ENCODE measurements at places on chromosomes 4 and X.
A peak's percentile ranks its signal among the peaks of the same experiment; 100 is the strongest.

GRCh38 chrX:31715675-31716074 is 643.8 kb upstream of the FTHL17 start:
- no peak for DNase-seq

DNA sequence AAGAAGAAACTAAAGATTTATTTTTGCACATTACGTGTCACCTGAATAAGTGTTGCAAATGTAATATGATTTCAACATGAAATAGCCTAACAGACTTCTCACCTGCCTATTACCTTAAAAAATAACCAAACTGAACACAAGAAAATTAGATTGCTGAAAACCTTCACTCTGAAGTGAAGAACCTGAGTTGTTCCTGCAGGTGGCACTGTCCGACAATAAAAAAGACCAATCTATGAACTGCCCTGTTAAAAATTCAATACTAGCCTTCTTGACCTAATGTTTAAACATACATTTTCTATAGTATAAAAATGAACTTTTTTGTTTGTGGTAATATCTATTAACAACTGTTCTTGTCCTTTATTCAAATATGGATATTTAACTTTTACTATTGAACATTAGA is 69.2 kb upstream of the PNPLA4 start:
- peak; percentile 5 for DNase-seq

GRCh38 chrX:96575011-96575410 is 109.6 kb upstream of the DIAPH2 start:
- no peak for DNase-seq

GRCh38 chr4:76951672-76952010 is 2.1 kb downstream of the SEPTIN11 start:
- DNase-seq, result no peak

DNA sequence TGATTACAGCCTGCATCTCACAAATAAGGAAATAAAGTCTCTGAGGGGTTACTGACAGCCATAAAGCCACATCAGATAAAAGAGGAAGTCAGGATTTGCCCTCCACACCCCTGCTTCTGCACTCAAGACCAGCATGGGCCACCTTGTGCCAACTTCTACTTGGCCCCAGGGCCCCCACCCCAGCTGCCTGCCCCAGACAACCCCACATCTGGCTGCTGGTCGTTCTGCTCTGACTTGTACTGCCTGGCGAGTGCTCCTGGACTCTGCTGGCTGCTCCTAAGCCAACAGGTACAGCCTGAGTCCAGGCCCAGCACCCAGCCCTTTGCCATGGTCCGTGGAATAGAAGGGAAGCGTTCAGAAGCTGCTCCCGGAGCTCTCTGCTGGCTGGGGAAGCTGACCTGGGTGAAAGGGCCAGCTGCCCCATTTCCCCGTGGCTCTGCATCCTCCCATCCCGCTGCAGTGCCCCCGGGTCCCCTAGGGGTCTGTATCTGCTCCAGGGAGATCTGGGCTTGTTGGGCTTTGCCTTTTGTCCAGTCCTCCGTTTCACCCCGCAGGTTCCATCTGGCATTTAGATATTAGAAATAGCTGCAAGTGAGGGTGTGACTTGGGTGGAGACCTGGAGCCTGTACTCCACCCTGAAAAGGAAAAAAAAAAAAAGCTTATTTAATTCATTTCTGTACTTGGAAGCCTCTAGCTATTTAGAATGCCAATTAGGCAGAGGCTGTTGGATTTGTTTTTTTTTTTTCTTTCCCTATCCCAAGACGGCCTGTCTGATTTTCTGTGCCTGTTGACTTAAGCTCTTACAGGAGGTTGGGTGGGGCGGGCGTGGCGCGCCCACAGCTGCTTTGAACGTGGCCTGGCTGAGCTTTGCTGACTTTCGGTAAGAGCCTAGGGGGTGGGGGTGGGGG is 194.7 kb downstream of the PTTG2 start:
- DNase-seq, result no peak

- no peak for DNase-seq
Measured at GRCh38 chr4:18366892-18367291, 345.3 kb upstream of the LCORL start.

DNA sequence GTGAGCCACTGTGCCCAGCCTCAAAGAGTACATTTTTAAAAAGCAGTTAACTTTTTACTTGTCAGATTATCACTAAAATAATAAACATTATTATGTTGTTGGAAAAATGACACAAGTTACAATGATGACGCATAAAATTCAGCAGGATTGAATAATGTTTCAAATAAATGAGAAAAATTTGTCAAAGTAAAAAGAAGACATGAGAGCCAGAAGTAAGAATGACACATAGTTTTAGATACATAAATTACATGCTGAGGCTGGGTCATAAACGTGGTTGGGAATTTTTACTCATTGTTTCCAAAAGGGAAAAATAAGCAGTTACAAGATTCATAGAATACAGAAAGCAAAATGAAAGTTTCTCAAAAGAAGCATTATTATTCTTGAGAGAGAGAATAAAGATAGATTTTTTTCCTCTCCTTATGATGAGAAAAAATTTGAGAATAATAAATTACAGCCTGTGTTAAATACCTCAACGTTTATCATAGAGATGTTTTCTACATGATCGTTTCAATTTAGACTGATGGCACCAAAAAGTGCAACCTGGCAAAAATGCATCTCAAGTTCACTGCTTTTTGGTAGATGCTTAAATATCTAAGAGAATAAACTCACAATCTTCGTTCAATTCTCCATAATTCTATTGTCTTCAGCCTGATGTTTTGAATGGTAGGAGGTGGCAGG is 40.4 kb downstream of the GUCY1B1 start:
- no peak for DNase-seq

- no peak for DNase-seq
Measured at GRCh38 chr4:111984169-111984819, 161.0 kb upstream of the FAM241A start.

GRCh38 chr4:187962926-187963325 is 32.6 kb upstream of the ZFP42 start:
- DNase-seq, result no peak

- no peak for DNase-seq
Measured at GRCh38 chr4:139532947-139533346, 23.1 kb downstream of the SETD7 start.

DNA sequence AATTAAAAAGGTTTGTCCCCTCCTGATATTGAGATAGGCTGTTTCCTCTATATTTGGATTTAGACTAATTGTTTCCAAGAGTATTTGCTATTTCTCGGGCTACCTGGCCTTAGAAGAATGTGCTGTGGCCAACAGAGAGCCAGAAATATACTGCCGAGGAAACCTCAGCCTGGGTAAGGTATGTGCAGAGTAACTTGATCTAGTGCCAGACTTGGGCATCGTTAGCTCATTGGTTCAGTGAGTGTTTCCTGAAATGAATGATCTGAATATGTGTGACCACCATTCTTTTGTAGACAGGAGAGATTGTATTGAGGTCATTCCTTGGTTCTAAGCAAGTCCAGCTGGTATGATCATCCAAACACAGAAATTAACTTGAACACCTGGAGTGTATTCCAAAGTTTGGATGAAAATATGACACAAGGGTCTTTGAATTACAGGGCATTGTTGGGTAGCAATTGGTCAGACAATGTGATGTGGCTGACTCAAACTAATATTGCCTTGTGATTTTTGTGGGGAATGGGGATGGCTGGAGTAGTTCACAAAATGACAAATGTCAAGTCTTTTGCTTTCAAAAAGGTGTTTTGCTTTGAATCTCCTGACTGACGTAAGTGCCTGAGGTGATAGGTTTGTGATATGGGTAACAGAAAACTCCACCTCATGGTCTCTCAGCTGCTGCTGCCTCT is 100.2 kb upstream of the CXCL13 start:
- DNase-seq, result no peak

DNA sequence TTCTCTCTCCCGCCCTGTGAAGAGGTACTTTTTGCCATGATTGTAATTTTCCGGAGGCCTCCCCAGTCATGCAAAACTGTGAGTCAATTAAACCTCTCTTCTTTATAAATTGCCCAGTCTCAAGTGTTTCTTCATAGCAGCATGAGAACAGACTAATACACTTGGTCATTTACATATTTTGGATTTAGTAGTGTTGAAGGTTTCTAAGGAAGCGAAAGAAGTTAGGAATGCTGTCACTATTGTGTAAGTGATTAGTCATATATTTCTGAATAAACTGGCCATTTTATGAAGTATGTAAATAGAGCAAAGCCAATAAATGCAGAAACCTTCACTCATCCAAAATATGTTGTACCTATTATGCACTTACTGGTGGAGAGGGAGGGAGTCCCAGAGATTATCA is 34.4 kb upstream of the GK2 start:
- no peak for DNase-seq

DNA sequence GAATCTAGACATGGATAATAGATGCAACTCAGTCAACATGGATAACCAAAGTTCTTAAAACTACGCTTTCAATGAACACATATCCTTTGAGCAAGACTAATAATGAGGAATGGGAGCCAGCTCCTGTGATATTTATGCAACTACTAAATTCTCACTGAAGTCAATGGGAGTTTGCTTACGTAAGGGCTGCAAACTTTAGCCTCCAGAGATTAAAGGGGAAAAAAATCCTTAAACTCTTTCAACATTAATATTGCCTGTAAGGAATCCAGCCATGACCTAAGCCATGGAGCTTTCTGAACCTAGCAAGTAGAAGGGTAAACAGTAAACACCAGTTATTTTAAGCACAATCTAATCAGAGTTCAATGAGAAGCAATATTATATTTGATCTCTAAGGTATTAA is 125.2 kb upstream of the PITX2 start:
- DNase-seq, result no peak

DNA sequence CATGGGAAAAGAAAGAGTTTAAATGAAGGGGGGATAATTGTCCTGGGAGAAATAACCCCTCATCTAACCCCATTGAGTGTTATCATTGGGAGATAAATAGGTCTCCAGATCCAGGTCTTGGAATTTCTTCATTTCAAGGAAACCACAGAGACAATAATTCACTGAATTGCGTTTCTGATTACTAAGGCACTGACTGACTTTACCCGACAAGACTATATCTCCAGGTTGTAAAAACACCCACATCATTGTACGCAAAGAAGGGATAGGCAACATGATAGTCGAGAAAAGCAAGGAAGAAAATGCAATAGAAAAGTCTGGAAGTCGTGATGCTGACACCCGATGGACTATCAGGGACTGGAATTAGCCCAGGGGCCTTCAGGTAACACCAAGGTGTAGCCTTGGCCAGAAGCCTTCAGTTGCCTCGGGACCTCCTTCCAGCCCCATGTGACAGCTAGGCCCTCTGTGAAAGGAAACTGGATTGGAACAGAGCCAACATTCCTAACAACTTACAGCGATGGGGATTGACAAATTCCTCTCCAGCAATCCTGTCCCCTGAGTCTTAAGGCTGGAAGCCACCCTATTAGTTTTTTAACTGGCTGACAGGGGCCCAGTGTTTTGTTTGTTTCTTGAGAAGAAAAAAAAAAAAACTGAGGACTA is 46.5 kb upstream of the RAB9B start:
- no peak for DNase-seq

GRCh38 chr4:149801416-149801815 is 14.2 kb downstream of the IQCM start:
- DNase-seq, result no peak

GRCh38 chrX:23980011-23980441 is 47.0 kb downstream of the KLHL15 start:
- DNase-seq, result no peak

GRCh38 chr4:79673377-79673776 is 265.3 kb upstream of the GK2 start:
- DNase-seq, result no peak

DNA sequence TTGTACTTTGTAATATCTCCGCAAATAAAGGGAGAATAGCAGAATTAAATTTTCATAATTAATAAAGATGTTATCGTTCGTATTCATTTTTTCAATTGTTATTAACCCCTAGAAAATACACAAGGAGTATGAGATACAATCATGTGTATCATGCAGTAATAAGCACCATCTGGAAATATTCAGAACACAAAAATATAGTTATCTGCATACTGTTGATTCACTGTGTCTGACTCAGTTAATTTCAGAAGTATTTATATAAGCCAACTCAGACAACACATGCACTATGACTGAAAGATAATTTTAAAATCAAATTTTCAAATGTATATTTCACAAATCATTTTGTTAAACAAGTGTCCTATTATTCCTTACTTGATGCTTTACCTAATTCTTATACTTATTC is 1954.8 kb downstream of the ARAP2 start:
- DNase-seq, result no peak

DNA sequence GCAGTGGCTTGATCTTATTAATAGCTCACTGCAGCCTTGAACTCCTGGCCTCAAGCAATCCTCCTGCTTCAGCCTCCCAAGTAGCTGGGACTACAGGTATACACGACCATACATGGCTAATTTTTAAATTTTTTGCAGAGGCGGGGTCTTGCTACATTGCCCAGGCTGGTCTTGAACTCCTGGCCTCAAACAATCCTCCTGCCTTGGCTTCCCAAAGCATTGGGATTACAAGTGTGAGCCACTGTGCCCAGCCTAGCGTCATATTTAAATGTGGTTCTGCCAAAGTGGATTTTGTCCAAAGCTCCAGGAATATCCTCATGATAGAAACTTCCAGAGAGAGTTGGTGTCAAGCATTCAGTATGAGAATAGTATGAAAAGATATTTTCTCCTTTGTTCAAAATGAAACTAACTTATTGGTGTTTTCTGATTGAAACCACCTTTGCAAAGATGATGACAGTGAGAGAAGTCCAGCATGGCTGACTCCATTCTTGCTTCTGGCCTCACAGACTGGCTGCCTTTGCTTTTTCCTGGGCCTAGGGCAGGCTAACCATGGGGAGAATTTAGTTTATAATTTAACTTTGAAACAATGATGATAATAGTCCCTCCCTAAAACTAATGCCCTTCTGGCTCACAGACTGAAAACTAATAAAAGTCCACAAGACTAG is 129.0 kb downstream of the C4orf51 start:
- DNase-seq, result no peak

DNA sequence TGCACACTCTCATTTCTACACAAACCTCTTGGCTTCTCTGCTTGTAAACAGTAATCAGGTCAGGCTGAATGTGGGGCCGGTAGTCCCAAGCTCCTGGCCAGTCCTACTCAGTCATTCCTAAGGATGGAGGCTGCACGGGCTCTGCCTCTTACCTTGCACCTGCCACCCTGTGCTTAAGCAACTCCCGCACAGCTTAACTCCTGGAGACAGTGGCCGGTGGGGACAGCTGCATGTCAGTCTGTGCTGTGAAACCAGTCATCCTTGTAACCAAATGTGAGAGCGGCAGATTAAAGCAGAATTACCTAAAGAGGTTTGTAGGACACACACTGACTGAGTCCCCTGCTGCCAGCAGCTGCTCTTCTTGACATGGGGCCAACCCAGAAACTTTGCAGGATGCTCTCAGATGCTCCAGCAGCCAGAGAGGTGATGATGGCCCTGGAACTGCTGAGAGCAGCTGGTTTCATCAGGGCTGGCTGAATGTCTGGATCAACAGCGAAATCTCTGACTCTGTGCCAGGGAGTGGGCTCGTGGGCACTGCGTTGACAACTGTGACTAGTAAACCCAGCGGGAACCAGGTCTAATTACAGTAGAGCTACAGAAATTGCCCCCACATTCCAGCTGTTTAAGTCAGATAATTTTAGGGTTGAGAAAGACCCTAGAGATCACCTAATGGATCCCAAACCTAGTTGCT is 123.7 kb downstream of the ANAPC4 start:
- no peak for DNase-seq

DNA sequence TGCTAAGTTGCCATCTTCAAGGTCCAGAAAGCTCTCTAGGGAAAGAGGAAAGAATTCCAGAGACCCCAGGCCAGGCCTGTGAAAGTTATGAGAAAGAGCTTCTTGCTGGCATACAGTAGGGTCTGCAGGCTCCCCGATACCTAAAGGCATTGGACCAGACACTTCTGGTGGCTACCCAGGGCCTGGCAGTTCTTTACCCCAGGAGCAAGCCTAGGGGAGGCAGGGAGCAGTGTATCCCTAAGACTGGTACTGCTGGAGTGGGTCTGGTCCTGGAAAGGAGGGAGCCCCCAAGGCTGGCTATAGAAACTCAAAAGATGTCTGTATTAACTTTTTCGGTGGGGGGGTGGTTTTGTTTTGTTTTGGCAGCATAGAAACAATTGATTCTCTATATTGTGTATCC is 19.8 kb upstream of the FAM193A start:
- no peak for DNase-seq
